ENCODE measurements at places on chromosomes 13 and 19.

- DNase-seq = no peak
Observed at GRCh38 chr19:681029-682019, 5.1 kb downstream of the FSTL3 start.

DNA sequence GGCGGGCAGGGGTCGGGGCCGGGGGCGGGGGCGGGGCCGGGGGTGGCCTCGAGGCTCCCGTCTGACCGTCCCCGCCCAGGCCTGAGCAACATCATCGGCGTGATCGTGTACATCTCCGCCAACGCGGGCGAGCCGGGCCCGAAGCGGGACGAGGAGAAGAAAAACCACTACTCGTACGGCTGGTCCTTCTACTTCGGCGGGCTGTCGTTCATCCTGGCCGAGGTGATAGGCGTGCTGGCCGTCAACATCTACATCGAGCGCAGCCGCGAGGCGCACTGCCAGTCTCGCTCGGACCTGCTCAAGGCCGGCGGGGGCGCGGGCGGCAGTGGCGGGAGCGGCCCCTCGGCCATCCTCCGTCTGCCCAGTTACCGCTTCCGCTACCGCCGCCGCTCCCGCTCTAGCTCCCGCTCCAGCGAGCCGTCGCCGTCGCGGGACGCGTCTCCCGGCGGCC, 9.4 kb upstream of the CACNG6 start:
- DNase-seq = no peak

DNA sequence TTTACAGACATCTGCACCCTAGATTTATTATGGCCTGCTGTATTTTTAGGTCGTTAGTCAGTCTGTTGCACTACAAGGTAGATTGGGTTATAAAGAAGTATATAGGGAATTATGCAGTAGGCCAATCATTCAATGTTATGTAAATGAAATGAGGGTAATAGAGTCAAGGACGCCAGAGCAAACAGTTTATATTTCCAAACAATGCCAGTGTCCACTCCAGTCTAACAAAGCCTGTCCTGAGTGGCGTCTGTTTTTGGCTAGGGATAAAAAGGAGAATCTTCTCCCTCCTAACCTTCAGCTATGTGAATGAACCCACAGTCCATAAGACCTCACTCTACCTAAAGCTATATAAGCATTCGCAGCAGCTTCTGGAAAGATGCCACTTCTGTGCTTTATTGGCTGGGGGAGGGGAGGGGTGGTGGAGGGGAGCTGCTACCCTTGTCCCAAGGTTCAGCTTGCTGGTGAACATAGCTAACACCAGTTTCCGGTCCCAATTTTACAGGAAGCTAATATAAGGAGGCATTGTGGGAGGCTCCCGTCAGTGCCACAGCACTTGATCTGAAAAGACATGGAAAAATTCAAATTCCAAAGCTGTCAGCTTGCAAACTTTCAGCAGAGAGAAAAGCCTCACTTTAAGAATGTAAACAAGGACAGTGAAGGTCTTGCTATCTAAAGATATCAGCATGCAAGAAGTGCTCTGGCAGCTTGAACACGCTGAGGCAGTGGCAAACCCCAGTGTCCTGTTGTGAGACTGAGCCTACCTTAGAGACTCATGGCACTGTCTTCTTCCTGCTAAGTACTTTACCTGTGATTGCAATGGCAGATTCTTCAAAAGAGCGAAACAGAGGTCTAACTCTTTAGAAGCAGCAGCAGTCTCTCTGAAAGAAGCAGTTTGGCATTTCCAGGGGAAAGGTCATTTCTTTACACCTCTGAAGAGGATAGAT, 369.9 kb downstream of the PCDH9 start:
- DNase-seq = no peak

DNA sequence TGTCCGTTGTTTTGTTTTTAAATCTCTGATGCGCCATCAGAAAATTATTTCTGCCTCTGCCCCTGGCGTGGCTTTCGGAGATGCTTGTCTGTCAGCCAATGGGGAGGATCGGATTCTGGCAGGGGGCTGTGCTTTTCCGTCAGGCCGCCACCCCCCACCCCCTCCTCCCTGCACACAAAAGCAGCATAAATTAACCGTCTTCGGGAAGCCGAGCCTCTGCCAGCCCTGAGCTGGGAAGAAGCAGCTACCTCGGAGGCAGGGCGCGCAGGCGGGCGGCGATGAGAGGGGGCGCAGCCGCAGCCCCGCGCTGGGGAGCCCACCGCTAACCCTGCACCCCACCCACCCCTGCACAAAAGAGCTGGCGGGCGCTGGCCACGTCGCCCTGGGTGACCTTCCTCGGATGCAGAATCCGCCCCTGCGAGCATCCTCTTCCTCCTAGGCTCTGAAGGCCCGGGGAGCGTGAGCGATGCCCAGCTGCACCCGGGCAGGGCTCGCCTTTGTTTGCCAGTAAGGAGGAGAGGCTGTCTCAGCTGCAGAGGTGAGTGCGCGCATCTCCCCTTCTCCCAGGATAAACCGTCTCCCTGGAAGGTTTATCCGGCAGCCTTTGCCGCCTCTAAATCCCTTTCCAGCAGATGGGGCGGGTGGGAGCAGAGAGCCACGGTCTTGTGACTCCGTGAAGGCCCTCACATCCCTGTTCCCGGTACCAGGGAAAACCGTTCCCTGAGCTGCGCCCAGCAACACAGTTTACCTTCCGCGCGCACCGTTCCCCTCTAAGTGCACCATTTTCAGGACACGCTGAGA, at the start of gene ATCAY:
Gene ATCAY (plus strand): TSS at position 215 of the 801 bp plus-strand sequence. CDS start 5,083 bp downstream, outside the sequence.
- no peak for DNase-seq

DNA sequence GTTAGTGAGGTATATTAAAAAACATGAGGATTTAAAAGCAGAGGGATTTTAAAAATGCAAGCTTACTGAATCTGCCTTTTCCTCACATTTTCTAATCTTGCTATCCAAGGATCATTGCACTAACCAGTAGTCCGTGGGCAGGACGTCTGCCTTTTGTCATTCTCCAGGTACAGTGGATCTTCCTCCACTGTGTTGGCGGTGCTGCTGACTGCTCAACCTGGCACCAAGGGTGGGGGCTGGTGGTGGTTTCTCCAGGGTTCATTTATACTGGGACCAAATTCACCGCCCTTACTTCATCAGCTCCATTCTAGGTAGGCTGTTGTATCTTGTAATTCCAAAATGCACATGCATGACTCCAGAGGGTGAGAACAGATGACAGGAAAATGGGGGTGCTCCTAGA, 169.3 kb downstream of the STK24 start:
- DNase-seq = no peak

GRCh38 chr13:77002590-77003190, 10.8 kb downstream of the CLN5 start:
- no peak for DNase-seq

GRCh38 chr19:40341601-40342482, 6.4 kb downstream of the C19orf47 start:
- peak; percentile 6 for DNase-seq

Measured in C1 segment of cervical spinal cord (tissue), 14 donors.